Kidney epithelial cell (primary cell): ENCODE measurements at places on chromosomes 1 and 21. TPM values are rescaled to one million over a fixed set of nuclear protein-coding genes. Genes with fewer than 3 reads are reported as not detected.

The SMCP gene
- total RNA-seq, result not detected in 2 replicates

The CFAP57 gene
- 0.34 and 4.8 TPM in 2 replicates for total RNA-seq

- DNase-seq, result no peak
Measured at GRCh38 chr1:66239834-66240233, 294.1 kb upstream of the SGIP1 start.

DNA sequence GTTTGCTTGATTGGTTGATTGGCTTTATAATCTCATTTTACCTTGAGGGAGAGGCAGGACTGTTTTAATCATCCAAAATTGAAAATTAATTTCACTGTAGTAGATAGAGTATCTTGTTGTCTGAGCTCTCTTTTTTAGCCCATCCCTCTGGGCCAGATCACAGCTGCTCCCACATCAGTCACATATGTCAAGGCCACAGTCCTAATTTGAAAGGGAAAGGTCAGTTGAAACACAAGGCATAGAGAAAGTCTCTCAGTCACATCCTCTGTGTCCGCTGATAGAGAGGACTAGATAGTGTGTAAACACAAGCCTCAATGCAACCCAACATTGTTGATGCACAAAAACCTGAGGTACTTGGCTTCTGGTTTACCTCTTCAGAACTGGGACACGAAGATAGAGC lies 6.8 kb downstream of the C1orf74 start:
- no peak for DNase-seq

The LCE3E gene
- total RNA-seq, result not detected in 2 replicates

The LEMD1 gene
- 4.3 and 5.1 TPM in 2 replicates for total RNA-seq

- DNase-seq, result no peak
Measured at GRCh38 chr21:33948096-33948950, 32.7 kb upstream of the ATP5PO start.

GRCh38 chr1:46077644-46078043 lies 54.8 kb downstream of the PIK3R3 start:
- DNase-seq, result no peak

DNA sequence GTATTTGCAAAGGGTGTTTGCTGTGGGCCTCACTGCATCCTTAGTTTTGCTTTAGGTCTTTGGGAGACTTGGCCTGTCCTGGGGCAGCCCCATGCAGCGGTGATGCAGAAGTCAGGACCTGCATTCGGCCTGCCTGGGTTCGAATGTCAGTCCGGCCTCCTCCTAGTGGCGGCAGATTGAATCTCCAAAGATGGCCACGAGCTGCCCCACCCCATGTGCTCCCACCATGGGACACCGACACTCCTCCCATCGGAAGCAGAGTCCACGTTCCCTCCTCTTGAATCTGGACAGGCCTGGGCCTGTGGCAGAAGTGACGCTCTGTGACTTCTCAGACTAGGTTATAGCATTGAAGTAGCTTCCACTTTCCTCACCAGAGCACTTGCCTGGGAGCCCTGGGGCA lies 16.3 kb upstream of the NPPB start:
- DNase-seq, result no peak

- no peak for DNase-seq
Measured at GRCh38 chr1:205518661-205519540, 14.4 kb downstream of the CDK18 start.

The KIF2C gene
- 9.5 and 11.8 TPM in 2 replicates for total RNA-seq

DNA sequence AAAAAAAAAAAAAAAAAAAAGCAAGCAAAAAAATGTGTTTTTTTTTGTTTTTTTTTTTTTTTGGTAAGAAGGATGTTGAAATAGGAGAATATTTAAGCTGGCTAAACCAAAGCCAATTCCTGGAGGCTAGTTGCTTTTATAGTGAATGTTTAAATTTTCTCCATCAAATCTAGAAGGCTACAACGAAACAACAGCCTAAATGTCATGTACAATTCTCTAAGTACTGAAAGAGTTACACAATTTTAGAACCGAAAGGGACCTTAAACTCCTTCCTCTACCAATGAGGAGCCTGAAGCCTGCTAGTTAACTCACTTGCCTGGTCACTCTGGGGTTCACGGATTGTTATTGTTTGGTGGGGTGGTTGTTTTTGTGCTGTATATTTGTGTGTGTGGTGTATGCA lies 3.5 kb downstream of the WLS start:
- DNase-seq, result no peak

GRCh38 chr1:65150583-65151263 lies 2.7 kb downstream of the AK4 start:
- no peak for DNase-seq

The PEX19 gene
- 43.8 and 45.8 TPM in 2 replicates for total RNA-seq

- DNase-seq, result no peak
Measured at GRCh38 chr1:197842646-197843045, 59.8 kb upstream of the C1orf53 start.

The SERTAD4 gene
- total RNA-seq, result 10.6 and 11.4 TPM in 2 replicates

- DNase-seq, result no peak
Measured at GRCh38 chr1:230633469-230633868, 8.8 kb upstream of the COG2 start.

GRCh38 chr1:37438037-37438868 lies 36.1 kb upstream of the ZC3H12A start:
- DNase-seq, result no peak

The STIL gene
- 4.9 and 5.5 TPM in 2 replicates for total RNA-seq

DNA sequence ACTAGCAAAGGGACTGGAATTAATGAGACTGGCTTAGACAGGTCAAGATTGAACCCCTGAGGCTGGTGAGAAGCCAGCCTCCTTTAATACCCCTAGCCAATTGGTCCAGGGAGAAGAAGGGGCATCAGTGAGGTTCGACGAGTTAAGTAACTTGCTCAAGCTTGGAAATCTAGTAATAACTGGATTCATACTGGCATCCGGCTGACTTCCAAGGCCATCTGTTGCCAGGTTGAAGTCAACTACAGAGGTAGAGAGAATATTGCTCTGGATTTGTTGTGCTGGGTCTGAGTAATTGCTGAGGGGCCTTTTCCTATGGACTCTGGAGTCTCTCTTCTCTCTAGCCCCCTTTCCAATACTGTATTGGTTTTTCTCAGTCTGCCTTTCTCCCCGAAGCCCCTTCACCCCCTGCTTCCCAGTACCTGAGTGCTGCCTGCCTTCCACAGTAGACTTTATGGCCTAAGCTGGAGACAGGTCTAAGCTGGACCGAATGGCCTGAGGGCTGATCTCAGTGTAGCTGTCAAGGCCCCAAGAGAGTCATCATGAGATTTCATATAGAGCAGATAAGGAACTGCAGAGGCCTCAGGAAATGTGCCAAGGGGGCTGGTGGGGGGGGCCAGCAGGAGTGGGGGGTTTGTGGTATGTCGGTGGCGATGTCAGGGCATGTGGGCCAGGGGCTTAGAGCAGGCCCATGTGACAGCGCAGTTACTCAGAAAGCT lies 42.4 kb upstream of the IL19 start:
- no peak for DNase-seq

The UMODL1 gene
- total RNA-seq, result not detected in 2 replicates

DNA sequence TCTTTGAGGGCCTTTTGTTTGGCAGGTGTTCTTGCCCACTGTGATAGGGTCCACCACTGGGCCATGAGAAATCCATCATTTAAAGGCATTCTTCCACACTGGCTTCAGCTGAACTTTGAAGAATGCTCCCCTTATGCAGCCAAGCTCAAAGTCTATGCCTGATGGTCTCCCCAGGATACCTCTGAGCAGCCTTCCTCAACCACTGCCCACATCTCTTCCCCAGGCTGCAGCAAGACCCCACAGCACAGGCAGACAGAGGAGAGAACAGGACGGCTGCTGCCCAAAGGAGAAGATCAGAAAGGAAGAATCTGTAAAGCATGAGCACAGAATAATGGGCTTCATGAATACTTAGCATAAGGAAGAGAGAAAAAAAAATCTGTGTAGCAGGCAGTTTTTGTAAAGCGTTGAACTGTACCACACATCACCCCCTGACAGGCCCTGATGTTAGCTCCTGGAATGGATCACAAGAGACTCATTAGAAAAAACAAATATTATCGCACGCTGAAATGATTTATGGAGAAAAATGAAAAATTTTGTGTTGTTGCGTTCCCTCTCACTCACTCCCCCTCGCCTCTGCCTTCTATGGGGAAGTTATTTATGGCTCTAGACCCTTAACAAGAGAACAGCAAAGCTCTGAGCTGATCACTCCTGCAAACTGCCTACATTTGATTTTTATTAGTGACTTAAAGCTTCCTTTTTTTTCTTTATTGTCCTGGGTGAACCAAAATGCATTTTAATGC lies 134.1 kb downstream of the TMEM53 start:
- DNase-seq, result no peak

GRCh38 chr1:26522073-26522472 lies 7.5 kb upstream of the RPS6KA1 start:
- no peak for DNase-seq

DNA sequence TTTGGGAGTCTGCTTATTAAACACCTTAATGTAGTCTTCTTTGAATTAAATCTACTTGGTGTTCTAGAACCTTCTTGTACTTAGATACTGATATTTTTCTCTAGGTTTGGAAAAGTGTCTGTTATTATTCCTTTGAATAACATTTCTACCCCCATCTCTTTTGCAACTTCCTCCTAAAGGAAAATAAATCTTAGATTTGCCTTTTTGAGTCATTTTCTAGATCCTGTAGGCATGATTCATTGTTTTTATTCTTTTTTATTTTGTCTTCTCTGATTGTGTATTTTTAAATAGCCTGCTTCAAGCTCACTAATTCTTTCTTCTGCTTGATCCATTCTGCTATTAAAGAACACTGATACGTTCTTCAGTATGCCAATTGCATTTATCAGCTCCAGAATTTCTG lies 155.9 kb upstream of the NEGR1 start:
- DNase-seq, result no peak

- DNase-seq, result no peak
Measured at GRCh38 chr1:10045480-10046355, 13.0 kb downstream of the UBE4B start.

DNA sequence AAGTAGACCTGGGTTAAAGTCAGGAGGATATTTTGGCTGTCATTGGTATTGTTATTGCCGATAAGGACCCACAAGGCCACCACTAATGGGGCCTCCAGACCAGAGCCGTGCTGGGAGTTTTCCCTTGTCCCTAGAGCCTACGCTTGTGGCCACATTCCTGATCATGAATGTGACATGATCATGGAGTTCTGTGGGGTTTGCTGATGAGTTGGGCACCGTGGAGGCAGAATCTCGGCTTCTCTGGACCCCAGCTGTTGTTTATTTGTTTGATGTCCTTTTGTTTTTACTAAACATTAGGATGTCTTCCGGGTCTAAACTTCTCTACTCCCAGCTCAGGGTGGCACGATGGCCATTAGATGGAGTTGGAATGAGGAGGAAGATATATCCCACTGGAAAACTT lies 74.9 kb upstream of the TMPRSS2 start:
- DNase-seq, result no peak

The CCNL2 gene
- 134 and 136 TPM in 2 replicates for total RNA-seq

DNA sequence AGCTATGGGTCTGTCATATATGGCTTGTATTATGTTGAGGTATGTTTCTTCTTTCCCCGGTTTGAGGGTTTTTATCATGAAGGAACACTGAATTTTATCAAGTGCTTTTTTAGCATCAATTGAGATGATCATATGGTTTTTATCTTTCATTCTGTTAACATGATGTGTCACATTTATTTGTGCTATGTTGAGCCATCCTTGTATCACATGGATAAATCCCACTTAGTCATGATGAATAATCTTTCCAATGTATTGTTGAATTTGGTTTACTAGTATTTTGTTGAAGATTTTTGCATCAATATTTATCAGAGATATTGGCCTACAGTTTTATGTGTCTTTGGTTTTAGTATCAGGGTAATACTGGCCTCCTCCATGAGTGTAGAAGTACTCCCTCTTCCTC lies 61.7 kb downstream of the GPR137B start:
- DNase-seq, result no peak

DNA sequence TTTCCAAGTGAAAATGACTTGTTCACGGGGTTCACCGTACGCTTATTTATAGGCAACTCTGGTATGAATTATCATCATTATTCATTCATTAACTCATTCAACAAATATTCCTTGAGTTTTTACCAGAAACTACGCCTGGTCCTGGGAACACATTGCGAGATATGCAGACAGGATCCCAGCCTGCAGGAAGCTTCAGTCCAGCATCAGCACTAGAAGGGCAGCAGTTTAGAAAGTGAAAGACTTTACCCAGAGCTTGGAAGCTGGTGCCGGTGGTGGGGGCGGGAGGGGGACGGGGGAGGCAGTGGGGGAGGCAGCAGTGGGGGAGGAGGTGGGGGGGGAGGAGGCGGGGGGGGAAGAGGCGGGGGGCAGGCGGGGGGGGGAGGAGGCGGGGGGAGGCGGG lies 55.9 kb downstream of the SETD4 start:
- no peak for DNase-seq

The NBL1 gene
- total RNA-seq, result 71.0 and 76.7 TPM in 2 replicates

The GBP7 gene
- not detected in 2 replicates for total RNA-seq

The GDAP2 gene
- total RNA-seq, result 18.9 and 22.2 TPM in 2 replicates

- no peak for DNase-seq
Measured at GRCh38 chr1:58402444-58402843, 144.1 kb downstream of the OMA1 start.

DNA sequence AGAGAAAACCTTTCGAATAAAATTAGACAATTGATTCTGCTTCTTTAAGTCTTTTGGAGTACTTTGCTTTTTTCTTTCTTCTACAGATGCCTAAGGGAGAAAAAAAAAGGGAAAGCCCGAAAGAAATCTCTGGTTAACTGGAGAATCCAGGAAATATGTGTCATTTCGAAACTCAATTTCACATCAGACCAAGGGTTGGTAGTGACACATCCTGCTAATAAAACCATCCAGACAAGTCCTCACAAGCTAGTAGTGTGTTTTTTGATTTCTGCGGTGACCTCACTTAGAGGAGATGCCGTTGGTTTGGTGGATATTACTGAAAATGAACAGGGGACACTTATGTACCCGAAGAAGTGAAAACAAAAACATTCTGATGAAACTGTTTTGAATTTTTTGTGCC lies 726.5 kb upstream of the ADAMTS5 start:
- peak; percentile 56 for DNase-seq

DNA sequence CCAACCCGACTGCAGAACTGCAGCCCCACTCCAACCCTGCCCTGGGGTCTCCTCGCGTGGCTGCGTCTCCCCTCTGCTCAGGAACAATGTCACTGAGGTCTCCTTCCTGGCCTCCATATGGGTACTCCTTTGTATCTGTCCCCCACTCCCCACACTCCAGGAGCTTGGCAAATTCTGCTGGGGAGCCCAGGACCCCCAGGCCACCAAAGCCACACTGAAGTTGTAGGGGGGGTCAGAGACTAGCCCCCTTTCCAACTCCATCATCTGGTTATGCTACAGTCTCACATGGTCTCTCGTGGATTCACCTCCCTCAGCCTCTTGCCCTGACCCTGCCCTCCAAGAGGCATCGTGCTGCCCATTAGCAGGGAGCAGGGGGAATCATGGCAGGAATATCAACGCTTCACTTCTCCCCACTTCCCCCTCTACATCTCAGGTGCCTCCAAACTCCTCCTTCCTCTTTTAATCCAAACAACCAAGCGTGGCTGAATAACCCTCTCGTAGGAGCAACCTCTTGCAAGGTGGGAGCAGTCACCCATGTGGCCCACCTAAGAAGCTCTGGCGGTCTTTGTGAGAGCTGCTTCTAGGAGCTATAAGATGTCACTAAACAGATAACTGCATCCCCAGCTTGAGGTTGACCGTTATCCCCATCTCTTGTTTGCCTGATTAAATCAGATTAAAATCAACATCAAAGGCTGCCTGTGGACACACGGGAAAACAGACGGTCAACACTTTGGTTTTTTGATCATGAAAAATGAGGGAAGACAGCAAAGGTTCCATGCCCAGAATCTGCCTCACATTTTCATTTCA lies 86.4 kb downstream of the MIS18A start:
- no peak for DNase-seq
